Stimulated activated CD8-positive, alpha-beta memory T cell treated with anti-CD3 and anti-CD28 coated beads, Interleukin-4, amount 100 ng/mL, for 48 hours (primary cell): ENCODE measurements at places on chromosomes 3 and 15.
A peak's percentile ranks its signal among the peaks of the same experiment; 100 is the strongest.

GRCh38 chr3:133125171-133125570 lies 87.0 kb downstream of the TMEM108 start:
- DNase-seq = no peak

DNA sequence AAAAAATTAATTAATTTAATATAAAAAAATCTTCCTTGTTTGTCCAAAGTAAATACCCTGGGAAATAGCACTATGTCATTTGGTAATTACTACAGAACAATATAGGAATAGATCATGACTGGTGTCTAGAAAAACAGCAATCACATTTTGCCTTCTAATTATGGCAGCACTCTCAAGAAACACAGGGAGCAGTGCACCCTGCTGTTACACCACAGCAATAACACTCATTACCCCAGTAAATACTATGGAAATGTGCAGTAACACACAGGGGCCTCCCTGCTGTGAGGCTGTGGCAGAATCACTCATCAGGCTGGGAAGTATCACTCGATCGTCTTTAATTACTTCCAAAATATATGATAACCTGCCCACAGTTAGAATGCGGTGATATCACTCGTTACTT lies 646.0 kb downstream of the TUSC7 start:
- DNase-seq = no peak

DNA sequence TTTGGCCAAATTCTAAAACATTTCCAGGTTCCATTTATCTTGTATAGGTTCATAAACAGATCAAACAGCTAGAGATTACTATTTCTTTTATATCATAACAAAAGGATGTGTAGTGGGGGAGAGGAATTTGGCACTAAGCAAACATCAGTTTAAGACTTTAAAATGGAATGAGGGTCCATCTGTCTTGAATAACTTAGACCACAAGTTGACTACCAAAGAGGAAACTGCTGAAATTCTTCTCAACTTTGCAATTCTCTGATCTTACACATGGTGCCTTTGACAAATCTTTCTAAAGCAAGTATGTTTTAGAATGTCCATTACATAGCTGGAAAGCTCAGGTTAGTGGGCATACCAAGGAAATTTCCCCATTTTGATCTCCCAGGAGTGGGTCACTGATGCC lies 140.5 kb upstream of the ADAMTS9 start:
- no peak for DNase-seq

GRCh38 chr15:24943361-24943760 lies 11.4 kb upstream of the SNRPN start:
- DNase-seq = no peak

DNA sequence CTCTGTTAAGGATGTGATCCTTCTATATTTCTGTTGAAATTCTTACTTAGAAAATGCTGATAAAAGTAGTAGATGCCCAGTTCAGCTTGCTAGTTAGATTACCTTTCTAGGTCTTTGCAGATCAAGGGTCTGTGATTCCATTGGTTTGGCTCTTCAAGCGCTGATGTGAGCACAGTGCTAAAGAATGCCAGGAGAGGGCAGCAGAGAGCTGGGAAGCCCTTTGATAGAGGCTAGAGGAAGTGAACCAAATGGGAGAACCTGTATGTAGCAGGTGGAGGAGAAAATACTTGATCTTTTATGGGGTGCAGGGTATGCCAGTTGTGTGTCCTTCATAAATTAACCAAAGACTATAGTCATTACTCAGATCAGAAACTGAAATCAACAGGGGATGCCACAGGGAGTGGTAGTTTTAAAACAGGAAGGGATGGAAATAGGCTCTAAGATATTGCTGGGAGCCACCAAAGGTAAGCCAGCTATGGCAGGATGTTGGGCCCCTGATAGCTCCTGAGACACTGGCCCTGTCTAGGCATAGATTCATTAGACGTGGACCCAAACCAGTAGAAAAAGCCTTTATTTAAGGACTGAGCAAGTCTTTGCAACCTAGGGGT lies 677.4 kb downstream of the SQOR start:
- DNase-seq = peak; percentile 73

GRCh38 chr3:41989518-41989917 lies 27.6 kb upstream of the ULK4 start:
- DNase-seq = no peak

- peak; percentile 94 for DNase-seq
Observed at GRCh38 chr15:82809308-82810060, at the start of gene WHAMM. Gene WHAMM, plus strand, starts transcription at chr15:82809628. Its CDS starts 99 bp downstream, at chr15:82809727.

- DNase-seq = no peak
Observed at GRCh38 chr3:138197058-138197457, 10.0 kb downstream of the ARMC8 start.

- peak; percentile 71 for DNase-seq
Observed at GRCh38 chr3:111859061-111859973, at the start of gene PHLDB2. Gene PHLDB2, plus strand, starts transcription at chr3:111859265. Its CDS starts 24,813 bp downstream, at chr3:111884078.

DNA sequence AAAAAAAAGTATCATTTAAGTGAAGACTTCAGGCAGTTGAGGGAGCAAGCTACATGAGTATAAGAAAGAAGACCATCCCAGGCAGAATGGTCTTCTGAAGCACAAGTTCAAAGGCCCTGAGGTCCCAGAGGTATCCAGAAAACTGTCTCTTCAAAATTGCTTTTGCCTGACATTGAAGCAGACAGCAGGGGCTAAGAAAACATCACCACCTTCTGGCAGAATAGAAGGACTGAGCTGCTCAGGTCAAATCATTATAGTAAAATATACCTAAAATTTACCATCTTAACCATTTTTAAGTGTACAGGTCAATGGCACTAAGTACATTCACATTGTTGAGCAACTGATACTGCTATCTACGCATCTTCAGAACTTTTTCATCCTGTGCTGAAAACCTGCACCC lies 16.4 kb downstream of the GPR160 start:
- no peak for DNase-seq

- peak; percentile 69 for DNase-seq
Observed at GRCh38 chr15:85689729-85690128, 105.0 kb downstream of the KLHL25 start.

DNA sequence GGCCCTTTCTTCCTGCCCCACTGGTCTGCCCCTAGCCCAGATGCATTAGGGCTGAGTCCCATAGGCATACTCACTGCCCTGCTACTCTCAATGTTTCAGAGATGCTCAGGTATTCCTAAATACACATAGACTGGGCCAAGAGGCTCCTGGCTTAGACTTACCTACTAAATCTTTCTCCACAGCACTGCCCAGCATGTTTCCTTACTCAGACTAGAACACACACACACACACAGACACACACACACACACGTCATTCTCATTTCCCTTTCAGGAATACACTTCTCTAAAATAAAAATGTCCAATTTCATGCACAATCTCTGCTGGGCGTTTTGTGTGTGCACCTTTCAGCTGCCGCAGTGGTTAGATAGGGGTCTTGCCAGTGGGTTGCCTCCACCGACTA lies 175.7 kb downstream of the FAM43A start:
- no peak for DNase-seq

DNA sequence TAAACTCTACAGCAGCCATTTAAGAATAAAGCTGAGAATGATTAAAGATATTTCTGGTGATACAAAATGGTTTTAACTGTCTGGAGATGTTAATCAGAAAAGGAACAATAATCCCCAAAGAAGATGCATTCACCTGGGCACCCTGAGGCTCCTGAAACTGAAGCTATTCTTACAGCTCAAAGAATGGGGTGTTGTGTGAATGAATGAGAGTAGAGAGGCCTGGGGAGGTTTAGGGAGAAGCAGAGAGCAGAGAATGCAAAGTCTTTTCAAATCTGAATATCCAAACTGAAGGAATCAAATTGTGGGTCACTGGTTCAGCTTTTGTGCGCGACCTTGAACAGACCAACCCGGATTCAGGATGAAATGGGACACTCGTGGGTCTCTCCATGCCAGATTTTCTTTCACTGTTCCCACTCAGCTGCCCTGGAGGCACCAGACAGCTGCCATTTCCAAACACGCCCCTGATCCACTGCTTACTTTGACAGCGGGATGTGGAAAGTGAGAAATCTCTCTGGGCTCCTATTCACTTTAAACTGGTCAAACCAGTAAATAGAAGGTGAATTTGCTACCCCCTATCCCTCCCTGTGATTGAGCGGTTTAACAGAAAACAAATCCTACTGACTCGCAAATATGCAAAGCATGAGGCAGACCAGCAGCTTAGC lies 485.5 kb upstream of the THBS1 start:
- no peak for DNase-seq

DNA sequence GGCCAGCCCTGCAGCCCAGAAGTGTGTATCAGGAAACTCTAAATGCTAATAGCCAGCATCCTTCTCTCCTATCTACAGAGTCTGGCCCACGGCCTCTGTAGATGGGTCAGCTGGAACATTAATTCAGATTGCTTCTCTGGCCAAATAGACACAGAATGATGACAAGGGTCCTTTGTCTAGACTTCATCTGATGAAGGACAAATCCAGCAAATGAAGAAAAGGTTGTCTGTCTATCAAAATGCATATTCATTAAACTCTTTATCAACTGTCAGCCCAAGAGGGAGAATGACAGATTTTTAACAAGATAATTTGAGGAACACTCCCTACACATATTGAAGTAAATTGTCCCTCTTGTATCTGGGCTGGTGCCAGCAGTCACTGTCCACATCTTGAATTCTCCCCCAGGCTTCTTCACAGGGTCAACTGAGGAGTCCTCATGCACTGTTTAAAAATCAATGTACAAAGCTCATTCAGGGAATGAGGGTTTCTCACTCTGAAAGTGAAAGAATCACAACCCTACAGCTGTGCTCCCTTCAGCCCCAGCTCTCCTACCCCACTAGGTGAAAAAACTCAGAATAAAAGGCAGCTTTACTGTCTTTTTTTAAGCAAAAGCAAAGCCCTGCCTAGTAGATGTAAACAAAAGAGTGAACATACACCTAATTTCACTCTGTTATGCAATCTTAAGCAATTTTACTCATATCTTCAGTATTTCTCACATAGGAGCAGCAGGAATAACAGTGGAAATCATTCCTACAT lies 507.7 kb downstream of the IGSF11 start:
- DNase-seq = no peak

DNA sequence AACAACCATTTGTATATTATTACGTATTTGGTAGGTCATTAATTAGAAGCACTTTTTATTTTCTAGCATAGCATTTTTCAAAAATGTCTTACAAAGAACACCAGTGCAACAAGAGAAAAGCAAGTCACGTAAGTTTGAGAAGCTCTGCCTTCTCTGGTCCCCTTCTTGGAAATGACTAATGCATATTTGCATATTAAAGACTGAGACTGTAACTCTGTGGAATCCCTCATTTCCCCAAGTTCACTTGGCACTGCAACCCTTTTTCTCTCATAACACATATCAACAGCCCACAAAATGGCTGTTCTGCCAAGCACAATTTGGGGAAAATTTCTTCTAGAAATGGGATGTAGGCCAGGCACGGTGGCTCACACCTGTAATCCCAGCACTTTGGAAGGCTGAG lies 176.3 kb downstream of the ERC2 start:
- no peak for DNase-seq

GRCh38 chr3:138692152-138692551 lies 83.6 kb downstream of the FAIM start:
- DNase-seq = no peak

- peak; percentile 57 for DNase-seq
Observed at GRCh38 chr15:74134387-74135027, 4.1 kb downstream of the ISLR2 start.

GRCh38 chr3:34155666-34156065 lies 357.2 kb downstream of the PDCD6IP start:
- DNase-seq = no peak

DNA sequence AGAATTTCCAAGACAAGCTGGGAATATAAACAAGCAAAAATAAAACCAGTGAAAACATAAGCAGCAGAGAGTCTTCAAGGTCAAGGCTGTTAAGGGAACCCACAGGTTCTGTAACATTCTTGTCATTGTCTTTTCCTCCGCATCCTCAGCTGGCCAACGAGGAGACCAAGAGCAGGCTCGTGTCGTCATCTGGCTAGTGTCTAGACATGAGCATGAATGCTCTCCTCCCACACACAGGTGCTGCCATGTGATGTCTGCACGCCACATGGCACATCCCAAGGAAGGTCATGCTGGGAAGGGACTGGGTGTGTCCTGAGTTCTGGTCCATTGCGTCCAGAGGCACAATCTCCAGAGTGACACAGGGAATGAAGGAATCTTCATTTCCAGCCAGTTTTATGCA lies 156.2 kb downstream of the POLR2M start:
- no peak for DNase-seq

GRCh38 chr15:78732634-78733033 lies 78.6 kb downstream of the ADAMTS7 start:
- no peak for DNase-seq

DNA sequence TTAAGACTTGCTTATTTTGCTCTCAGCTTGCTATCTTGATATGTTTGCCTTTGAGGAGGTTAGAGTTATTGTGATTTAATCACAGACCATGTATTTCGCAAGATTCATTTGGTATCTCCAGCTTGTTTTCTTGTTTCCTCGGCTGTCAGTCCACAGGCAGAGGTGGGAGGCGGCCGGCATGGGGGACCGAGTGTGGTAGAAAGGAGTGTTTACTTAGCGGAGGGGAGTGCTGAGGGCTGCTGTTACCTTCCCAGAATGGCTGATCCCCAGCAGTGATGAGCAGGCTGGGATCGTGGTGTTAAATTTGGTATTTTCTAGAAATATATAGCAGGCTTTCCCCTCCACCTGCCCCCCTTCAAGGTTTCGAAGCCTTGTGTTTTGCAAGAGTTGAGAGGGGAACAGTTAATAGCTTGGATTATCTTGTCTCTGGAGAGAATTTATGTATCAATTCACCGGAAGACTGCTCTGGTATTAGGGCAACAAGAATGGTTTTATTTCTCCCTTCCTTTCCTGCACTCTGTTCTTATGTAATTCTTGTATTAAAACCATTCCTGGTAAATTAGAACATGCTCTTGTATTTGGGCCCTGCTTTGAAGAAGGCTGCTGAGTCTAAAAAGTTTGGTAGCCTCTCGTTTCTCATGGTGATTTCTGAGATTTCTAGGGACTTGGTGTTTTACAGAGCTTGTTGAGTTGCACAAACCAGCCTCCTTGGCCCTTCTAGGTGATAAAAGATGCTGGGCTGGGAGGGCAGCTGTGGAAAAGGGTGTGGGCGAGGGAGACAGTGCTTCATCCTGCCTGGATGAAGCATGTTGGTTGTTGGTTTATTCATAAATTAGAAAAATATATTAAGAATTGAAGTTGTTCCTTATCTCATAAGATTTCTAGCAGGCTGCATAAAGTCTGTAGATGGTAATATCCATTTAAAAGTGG lies 151.4 kb downstream of the IGF1R start:
- DNase-seq = no peak

GRCh38 chr3:50322115-50322385 lies 495 bp downstream of the HYAL2 start:
- no peak for DNase-seq

DNA sequence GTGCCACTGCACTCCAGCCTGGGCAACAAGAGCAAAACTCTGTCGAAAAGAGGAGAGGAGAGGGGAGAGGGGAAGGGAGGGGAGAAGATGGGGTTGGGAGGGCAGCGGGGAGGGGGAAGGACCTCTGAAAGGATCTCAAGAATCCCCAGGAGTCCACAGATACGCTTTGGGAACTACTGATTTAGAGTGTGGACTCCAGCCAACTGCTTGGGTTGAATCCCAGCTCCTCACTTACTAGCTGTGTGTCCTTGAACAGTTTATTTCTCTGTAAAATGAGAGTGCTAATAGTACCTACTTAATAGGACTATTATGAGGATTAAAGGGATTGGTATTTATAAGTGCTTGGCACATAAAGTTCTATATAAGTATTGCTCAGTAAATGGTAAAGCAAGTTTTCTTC lies 45.0 kb upstream of the FAH start:
- DNase-seq = no peak

GRCh38 chr3:107630779-107631178 lies 108.0 kb downstream of the BBX start:
- DNase-seq = no peak

- no peak for DNase-seq
Observed at GRCh38 chr3:114014211-114014610, 42.1 kb downstream of the CCDC191 start.

GRCh38 chr3:105970283-105970682 lies 101.5 kb upstream of the CBLB start:
- no peak for DNase-seq
